ENCODE measurements at places on chromosomes 13 and 19.
A peak's percentile ranks its signal among the peaks of the same experiment; 100 is the strongest.

- peak; percentile 71 for DNase-seq
These were observed 874 bp downstream of the TRIM28 start for GRCh38 chr19:58544591-58545285.

- DNase-seq = no peak
These were observed 524.7 kb downstream of the MYO16 start for GRCh38 chr13:109154146-109154545.

- DNase-seq = no peak
These were observed 25.0 kb upstream of the C1QTNF9B start for GRCh38 chr13:23922005-23922932.

DNA sequence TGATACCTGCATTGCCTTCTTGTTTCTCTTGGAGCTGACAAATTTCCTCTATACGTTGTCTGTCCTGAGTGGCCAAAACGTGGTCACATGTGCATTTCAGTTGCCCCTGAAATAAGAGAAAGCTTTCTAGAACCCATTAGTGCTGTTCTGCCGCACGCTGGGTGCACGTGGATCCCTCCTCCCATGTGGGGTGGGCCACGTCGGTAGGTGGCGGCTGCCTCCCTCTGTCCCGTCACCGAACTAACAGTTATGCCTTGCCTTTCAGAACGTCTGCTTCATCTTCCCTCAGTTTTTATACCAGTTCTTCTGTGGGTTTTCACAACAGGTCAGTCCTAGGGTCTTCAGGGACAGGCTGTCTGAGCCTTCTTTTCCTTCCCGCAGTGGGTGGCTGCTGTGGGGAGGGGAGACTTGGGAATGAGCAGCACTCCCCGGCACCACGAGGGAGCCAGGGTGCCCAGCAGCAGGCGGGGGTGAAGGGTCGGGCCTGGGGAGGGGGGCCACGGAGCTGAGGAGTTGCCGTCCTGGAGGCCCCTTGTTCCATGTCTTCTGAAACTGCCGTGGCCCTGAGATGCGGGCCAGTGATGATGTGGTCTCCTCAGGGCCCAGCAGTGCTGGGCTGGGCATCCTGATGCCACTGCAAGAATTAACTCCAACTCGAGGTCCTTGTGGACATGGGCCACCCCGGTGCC lies 109.7 kb upstream of the MCF2L start:
- DNase-seq = no peak

- DNase-seq = no peak
These were observed 1.2 kb downstream of the C5AR1 start for GRCh38 chr19:47310819-47311218.

DNA sequence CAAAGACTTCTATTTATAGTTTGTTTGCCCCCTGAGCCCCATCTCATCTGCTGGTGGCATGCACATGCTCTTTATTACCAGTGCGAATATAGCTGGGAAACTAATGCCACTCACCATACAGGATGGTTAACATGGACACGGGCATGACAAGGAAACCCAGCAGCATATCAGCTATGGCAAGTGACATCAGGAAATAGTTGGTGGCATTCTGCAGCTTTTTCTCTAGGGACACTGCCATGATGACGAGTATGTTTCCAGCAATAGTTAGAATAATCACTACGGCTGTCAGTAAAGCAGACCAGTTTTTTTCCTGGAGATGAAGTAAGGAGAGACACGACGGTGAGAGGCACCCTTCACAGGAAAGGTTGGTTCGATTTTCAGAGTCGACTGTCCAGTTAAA lies 1.5 kb downstream of the HTR2A start:
- no peak for DNase-seq

- DNase-seq = peak; percentile 41
These were observed 20.1 kb downstream of the SH3GL1 start for GRCh38 chr19:4380254-4380727.

GRCh38 chr19:2820112-2820702 lies 539 bp downstream of the ZNF554 start:
- DNase-seq = peak; percentile 15

- DNase-seq = no peak
These were observed 927.3 kb downstream of the DIAPH3 start for GRCh38 chr13:59236309-59236919.

- DNase-seq = no peak
These were observed 58.1 kb downstream of the EDNRB start for GRCh38 chr13:77860507-77860981.

GRCh38 chr19:56324436-56324835 lies 9.8 kb upstream of the ZSCAN5A start:
- no peak for DNase-seq

- DNase-seq = no peak
These were observed 4.3 kb downstream of the ZNF486 start for GRCh38 chr19:20171285-20171684.

Data from CD4-positive, CD25-positive, alpha-beta regulatory T cell (primary cell).